ENCODE measurements at places on chromosomes 1 and 21.
A peak's percentile ranks its signal among the peaks of the same experiment; 100 is the strongest.

DNA sequence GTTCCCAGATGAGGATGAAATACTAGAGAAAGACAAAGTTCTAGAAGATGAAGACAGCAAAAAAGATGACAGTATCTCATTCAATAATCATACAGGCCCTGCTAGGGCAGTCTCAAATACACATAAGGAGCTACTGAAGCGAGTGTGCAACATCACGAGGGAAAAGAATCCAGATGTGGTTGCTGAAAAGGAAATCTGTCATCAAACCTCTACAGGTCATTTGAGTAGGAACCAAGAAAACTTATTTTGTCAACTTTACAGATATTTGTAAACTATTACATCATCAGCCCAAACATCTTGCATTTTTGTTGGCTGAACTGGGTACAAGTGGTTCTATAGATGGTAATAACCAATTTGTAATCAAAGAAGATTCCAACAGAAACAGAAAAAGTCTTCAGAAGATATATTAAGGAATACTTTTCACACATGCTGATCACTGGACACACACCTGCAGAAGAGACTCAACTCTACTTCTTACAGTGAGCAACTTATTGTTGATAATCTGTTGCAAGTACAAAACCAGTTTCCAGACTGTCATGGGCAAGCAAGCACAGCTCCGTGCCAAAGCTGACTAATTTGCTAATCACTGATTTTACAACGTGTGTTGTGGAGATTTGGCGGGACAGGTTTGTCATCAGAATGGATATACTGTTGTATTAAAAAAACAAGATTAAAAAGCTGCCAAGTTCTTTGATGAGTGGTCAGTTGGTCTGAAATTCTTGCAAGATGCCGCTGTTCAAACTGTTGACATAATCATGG, 42.1 kb downstream of the TRIM33 start:
- DNase-seq: no peak

DNA sequence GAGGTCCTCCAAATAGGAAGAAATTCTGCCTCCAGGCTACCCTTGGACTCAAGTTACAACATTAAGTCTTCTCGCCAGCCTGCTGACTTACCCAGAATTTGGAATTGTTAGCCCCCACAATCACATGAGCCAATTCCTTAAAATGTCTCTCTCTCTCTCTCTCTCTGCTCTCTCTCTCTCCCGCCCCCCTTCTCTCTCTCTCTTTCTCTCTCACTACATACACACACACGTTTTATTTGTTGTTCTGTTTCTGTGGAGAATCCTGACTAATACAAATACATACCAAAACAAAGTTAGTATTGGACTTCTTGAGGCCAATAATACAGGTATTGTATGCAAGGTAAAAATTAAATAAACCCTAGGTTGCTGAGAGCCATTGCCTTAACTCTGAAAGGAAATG, 72.1 kb downstream of the TNFSF18 start:
- DNase-seq: no peak

GRCh38 chr21:44348861-44349260, 4.6 kb upstream of the TRPM2 start:
- no peak for DNase-seq

DNA sequence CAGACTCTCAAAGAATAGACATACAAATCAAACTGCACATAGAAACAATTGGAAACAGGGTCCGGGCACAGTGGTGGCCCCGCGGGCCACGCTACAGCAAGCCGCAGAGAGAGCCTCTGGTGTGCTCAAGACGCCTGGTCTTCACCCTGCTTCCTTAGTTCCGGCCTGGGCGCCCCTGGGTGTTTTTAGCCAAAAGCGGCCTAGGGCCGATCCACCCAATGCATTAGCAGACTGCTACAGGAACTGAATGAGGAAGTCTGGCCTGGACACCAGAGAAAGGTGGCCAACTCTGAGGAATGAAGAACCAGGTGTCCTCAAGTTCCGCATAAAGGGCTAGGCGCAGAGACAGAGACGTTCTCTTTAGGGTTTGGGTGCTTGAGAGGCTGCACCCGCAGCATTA, 1.7 kb downstream of the PRRX1 start:
- DNase-seq: no peak

- DNase-seq: no peak
These were observed 16.9 kb upstream of the THRAP3 start for GRCh38 chr1:36207339-36207738.

- peak; percentile 85 for DNase-seq
These were observed 115.5 kb upstream of the NCAM2 start for GRCh38 chr21:20882462-20883407.

DNA sequence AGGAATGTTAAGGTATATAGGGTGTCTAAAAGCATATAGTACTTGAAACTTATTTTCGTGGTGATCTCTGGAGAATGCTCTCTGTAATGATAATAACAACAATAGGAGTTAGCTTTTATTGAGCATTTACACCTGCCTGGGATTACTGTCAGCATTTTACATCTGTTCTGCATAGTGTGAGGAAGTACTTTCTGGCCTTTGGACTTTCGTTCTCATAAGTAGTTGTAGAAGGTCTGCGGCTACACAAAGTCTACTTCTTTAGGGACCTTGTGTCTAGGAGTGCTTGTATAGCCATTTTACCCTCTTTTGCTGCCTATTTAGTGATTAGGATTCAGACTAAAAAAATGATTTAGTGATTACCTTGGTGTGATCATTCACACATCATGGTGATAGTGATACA, 103.6 kb upstream of the GPR52 start:
- DNase-seq: no peak

GRCh38 chr1:165124772-165125171, 231.7 kb downstream of the LMX1A start:
- no peak for DNase-seq

DNA sequence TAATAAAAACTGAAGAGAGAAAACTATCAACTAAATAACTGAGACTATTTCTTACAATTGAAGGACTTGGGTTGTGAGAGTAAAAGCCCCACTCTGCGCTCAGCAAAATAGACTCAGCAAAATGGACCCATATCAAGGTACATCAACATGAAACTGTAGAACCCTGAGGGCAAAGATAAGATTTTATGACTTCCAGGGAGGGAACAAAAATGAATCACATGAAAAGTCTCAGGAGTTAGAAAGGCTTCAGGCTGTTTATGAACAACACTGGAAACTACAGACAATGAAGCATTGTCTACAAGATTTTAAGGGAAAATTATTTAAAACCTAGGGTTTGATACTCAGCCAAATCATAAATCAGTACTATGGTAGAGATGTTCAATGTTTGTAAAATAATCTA, 434.3 kb downstream of the PTPRC start:
- DNase-seq: no peak

DNA sequence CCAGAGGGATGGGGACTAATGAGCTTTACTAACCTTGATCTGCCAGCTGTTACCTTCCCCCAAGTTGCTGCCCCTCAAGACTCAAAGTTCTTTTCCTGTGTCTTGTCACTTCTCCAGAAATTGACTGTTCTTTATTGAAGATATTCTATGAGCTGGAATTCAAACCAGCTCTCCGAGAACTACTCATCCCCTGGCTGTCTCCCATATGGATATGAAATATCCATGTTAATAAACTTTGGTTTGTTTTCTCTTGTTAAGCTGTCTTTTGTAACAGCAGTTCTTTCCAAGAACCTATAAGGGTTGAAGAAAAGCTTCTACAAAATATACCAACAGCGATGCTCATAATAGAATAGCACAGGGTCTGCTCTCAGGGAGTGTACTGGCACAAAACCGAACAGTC, 77.0 kb downstream of the CAMK2N1 start:
- no peak for DNase-seq

DNA sequence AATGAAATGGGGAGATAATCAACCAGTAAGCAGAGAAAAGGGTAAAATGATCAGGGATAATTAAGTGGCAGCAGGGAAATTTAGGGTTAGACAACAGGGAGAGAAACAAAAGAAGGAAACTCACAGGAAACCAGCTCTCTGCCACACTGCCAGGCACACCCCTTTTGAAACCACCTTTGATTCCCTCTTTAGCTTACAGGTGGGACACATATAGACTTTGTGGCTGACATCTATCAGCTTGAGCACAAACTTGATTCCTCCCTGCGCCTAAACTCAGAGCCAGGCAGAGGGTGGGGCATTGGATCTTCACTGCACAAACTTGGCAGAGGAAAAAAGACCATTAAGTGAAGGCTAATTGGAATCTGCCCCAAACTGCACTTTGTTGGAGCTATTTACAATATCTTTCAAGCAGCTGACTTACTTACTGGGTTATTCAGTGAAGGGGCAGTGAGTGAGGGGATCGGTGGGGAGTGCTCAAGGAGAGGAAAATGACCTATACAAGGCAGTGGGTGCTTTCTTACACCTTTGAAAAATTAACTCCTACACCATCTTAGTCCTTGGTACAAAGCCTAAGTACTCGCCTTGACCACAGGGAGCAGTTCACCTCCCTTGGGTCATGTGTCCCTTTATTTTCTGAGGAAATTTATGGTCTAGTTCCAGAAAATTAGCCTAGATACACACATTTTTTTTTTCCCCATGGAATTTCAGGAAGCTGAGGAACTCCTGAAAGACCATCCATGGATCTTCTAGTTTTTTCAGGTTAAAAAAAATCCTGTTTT, 60.2 kb downstream of the PBX1 start:
- DNase-seq: no peak

DNA sequence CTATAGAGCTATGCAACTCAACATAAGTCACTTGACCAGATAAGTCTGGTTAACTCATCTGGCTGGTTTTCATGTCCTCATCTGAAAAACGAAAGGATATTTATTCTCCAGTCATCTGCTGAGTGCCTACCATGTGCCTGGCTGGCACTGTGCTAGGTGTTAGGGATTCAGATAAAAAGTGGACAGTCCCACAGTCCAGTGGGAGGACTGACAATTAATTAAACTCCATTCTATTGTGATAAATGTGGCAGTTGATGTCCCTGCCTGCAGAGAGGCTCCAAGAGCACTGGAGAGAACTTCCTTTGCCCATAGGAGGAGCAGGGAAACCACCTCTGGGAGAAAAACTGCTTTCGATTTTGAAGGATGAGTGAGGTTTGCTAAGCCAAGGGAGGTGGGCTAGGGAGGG, 5.4 kb downstream of the NUAK2 start:
- DNase-seq: no peak

DNA sequence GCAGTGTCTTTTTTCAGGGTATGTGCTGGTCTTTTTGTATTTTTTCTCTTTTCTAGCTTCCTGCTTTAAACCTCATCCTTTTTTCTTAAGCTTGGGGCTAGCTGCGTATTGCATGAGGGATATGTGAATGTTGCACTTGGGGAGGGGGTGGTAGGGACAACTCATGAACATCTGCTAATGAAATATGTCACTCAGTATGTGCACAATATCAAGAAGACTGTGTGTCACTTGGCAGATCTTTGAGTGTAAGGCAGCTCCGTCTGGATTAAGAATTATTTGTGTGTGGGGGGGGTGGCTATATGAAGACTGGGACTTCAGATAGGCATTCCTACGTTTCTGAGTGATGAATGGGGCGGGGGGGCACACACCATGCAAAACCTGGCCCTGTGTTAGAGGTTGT, 170.4 kb upstream of the CACNA1E start:
- no peak for DNase-seq
